ENCODE measurements at places on chromosomes 1 and 21.

DNA sequence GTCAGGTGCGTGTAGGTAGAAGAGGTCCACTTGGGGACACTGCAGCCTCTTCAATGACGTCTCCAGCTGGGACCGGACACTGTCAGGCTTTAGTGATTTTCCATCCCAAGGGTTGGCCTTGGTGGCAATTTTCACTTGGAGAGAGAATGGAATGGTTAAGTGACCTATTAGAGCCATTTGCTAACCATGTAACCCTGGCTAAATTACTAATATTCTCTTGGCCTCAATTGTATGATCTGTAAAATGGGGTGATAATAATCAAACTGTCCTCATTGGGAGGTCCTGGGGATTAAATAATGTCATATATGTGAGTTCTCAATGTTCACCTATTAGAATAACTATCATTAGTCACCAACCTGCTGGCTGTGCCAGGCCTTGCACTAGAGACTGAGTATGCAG lies 3.4 kb downstream of the AKR7A2 start:
- no peak for DNase-seq
- H3K27me3 ChIP-seq: no peaks in the 10 kb centered on the region
- peaks cover 16% of the 10 kb centered on the region for H3K4me1 ChIP-seq
- peaks cover 17% of the 10 kb centered on the region for H3K36me3 ChIP-seq
- H3K4me3 ChIP-seq: no peak overlapping the region
- H3K27ac ChIP-seq: no peak overlapping the region

DNA sequence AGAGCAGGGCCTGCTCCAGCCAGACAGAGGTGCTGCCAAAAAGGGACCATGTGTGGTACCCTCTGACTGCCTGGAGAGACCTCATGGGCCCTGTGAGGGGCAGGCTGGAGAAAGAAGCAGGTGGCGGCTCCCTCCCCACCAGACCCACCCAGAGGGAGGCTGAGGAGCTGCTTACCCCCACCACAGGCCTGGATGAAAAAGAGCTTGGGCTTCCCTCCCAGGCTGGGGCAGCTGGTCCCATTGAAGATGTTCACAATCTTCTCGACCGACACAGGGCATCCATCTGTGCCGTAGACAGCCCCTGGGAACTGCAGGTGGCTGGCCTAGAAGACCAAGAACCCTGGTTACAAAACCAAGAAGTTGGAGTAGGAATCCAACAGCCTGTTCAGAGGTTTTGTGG lies 19.6 kb downstream of the CASP9 start:
- no peak overlapping the region for H3K27ac ChIP-seq
- no peak overlapping the region for H3K4me3 ChIP-seq
- DNase-seq: no peak
- no peaks in the 10 kb centered on the region for H3K27me3 ChIP-seq

GRCh38 chr1:30200161-30200560 lies 523.2 kb downstream of the MATN1 start:
- no peaks in the 10 kb centered on the region for H3K27me3 ChIP-seq
- H3K4me1 ChIP-seq: no peaks in the 10 kb centered on the region
- DNase-seq: no peak
- no peak overlapping the region for H3K4me3 ChIP-seq
- H3K27ac ChIP-seq: no peak overlapping the region
- no peaks in the 10 kb centered on the region for H3K36me3 ChIP-seq

GRCh38 chr21:31964692-31965091 lies 91.9 kb downstream of the HUNK start:
- H3K27me3 ChIP-seq: no peaks in the 10 kb centered on the region
- DNase-seq: no peak
- H3K27ac ChIP-seq: no peak overlapping the region

DNA sequence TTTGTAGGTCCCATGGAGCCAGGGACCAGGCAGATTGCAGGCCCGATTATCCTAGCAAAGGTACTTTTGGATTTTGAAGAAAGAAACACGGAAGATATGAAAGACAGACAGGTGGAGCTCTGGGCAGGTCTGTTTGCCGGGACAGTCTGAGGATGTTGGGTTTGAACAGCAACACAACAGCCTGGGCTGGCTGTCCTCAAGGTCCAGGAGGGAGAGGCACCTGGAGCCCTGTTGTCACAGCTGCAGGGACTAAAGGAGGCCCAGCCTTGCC lies 14.6 kb downstream of the H6PD start:
- no peak overlapping the region for H3K4me3 ChIP-seq
- H3K27ac ChIP-seq: peak overlapping the region; percentile 32
- DNase-seq: no peak
- no peaks in the 10 kb centered on the region for H3K4me1 ChIP-seq

- no peak overlapping the region for H3K4me3 ChIP-seq
- H3K27ac ChIP-seq: peak overlapping the region; percentile 16
- no peaks in the 10 kb centered on the region for H3K36me3 ChIP-seq
- no peaks in the 10 kb centered on the region for H3K27me3 ChIP-seq
- H3K4me1 ChIP-seq: peaks cover 9% of the 10 kb centered on the region
Observed at GRCh38 chr1:94325377-94326302, 88.3 kb upstream of the ARHGAP29 start.

GRCh38 chr1:8937701-8938100 lies 8.0 kb upstream of the CA6 start:
- no peaks in the 10 kb centered on the region for H3K27me3 ChIP-seq
- no peaks in the 10 kb centered on the region for H3K4me1 ChIP-seq
- no peaks in the 10 kb centered on the region for H3K36me3 ChIP-seq
- H3K4me3 ChIP-seq: no peak overlapping the region

- no peaks in the 10 kb centered on the region for H3K27me3 ChIP-seq
- H3K4me1 ChIP-seq: no peaks in the 10 kb centered on the region
- no peak overlapping the region for H3K27ac ChIP-seq
- no peak for DNase-seq
- H3K4me3 ChIP-seq: no peak overlapping the region
- H3K36me3 ChIP-seq: no peaks in the 10 kb centered on the region
Observed at GRCh38 chr1:28530456-28530855, 22.4 kb upstream of the TRNAU1AP start.

DNA sequence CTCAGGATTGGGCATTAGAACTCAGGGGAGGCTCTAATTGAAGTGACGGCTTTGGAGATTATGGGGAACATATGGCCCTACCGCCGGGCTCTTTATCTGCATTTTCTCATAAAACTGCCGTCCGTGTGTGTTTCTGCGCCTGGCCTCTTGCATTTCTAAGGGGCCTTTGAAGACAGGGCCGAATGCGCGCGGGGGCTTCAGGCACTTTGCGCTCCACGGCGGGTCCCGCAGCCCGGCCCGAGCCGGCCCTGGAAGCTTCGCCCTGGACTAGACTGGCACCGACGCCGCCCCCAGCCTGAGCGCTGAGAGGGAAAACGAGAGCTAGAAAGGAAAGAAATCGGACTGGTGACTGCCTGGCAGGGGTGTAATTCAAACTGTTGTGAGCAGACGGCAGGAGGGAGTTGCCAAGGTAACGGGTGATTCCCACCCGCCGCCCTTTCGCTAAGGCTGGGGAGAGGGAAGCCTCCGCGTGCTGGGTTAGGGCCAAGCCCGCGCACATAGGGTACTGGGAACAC lies 120.7 kb downstream of the LMX1A start:
- peak; percentile 76 for DNase-seq
- no peaks in the 10 kb centered on the region for H3K36me3 ChIP-seq
- H3K4me1 ChIP-seq: no peaks in the 10 kb centered on the region
- peak overlapping the region; percentile 28 for H3K4me3 ChIP-seq
- peaks cover 14% of the 10 kb centered on the region for H3K27me3 ChIP-seq

DNA sequence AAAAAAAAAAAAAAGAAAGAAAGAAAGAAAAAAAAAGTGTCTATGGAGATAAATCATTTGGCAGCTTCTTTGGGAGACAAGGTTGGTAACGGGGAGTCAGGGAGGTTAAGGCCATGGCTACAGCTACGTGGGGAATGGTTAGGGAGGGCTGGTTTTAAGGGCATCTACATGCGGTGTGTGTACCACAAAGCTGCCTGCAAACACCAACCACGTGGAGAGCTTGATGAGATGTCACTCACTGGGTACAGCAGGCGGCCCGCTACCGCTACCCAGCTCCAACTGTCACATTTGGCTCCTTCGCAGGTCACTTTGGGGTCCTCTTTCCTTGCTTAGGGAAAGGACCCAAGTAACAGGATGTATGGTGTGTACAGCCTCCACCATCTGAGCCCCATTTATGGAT lies 4.2 kb downstream of the NPPB start:
- no peaks in the 10 kb centered on the region for H3K36me3 ChIP-seq
- H3K4me3 ChIP-seq: no peak overlapping the region
- H3K27ac ChIP-seq: no peak overlapping the region

- H3K36me3 ChIP-seq: no peaks in the 10 kb centered on the region
- H3K4me1 ChIP-seq: no peaks in the 10 kb centered on the region
- no peaks in the 10 kb centered on the region for H3K27me3 ChIP-seq
- no peak for DNase-seq
- no peak overlapping the region for H3K4me3 ChIP-seq
Observed at GRCh38 chr21:27511233-27511632, 544.3 kb upstream of the ADAMTS5 start.

DNA sequence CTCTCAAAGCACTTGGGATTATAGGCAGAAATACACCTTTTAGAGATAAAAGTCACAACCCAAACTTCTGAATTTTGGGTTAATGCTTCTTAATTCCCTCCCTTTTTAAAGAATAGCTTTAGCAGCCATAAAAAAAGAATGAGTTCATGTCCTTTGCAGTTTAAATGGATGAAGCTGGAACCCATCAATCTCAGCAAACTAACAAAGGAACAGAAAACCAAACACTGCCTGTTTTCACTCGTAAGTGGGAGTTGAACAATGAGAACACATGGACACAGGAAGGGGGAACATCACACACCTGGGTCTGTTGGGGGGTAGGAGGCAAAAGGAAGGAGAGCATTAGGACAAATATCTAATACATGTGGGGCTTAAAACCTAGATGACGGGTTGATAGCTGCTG lies 55.8 kb downstream of the SLC27A3 start:
- H3K4me1 ChIP-seq: no peaks in the 10 kb centered on the region
- H3K36me3 ChIP-seq: peaks cover 12% of the 10 kb centered on the region
- DNase-seq: no peak
- no peak overlapping the region for H3K27ac ChIP-seq

GRCh38 chr1:229273507-229274232 lies 2.8 kb downstream of the RAB4A start:
- H3K27ac ChIP-seq: peak overlapping the region; percentile 5
- H3K4me3 ChIP-seq: peak overlapping the region; percentile 25
- H3K36me3 ChIP-seq: no peaks in the 10 kb centered on the region
- H3K4me1 ChIP-seq: peaks cover 15% of the 10 kb centered on the region
- H3K27me3 ChIP-seq: no peaks in the 10 kb centered on the region

- H3K36me3 ChIP-seq: no peaks in the 10 kb centered on the region
- H3K4me1 ChIP-seq: no peaks in the 10 kb centered on the region
- no peak within 1 kb of the TSS for H3K27ac ChIP-seq
- H3K27me3 ChIP-seq: no peaks in the 10 kb centered on the region
Observed at GRCh38 chr1:241999026-241999425, at the start of gene MAP1LC3C. Gene MAP1LC3C, minus strand, starts transcription at chr1:241999098. Its CDS starts 90 bp downstream, at chr1:241999008.

- H3K4me1 ChIP-seq: no peaks in the 10 kb centered on the region
- peaks cover 5% of the 10 kb centered on the region for H3K36me3 ChIP-seq
- H3K4me3 ChIP-seq: no peak overlapping the region
Observed at GRCh38 chr1:236009857-236010256, 55.0 kb downstream of the NID1 start.

- no peaks in the 10 kb centered on the region for H3K27me3 ChIP-seq
- no peaks in the 10 kb centered on the region for H3K36me3 ChIP-seq
- H3K4me3 ChIP-seq: no peak overlapping the region
- no peak overlapping the region for H3K27ac ChIP-seq
- H3K4me1 ChIP-seq: no peaks in the 10 kb centered on the region
- no peak for DNase-seq
Observed at GRCh38 chr1:115850937-115851336, 10.0 kb upstream of the NHLH2 start.

GRCh38 chr1:41525891-41526587 lies 41.6 kb upstream of the EDN2 start:
- no peak for DNase-seq
- H3K4me1 ChIP-seq: no peaks in the 10 kb centered on the region
- H3K27me3 ChIP-seq: no peaks in the 10 kb centered on the region
- no peaks in the 10 kb centered on the region for H3K36me3 ChIP-seq
- no peak overlapping the region for H3K27ac ChIP-seq

- H3K4me3 ChIP-seq: peak overlapping the region; percentile 73
- peak overlapping the region; percentile 59 for H3K27ac ChIP-seq
- H3K4me1 ChIP-seq: peaks cover 3% of the 10 kb centered on the region
- DNase-seq: peak; percentile 76
- H3K36me3 ChIP-seq: no peaks in the 10 kb centered on the region
- H3K27me3 ChIP-seq: no peaks in the 10 kb centered on the region
Observed at GRCh38 chr1:13700521-13701270, 708 bp downstream of the PRDM2 start.

- DNase-seq: no peak
- H3K4me1 ChIP-seq: no peaks in the 10 kb centered on the region
- no peak overlapping the region for H3K4me3 ChIP-seq
- no peaks in the 10 kb centered on the region for H3K27me3 ChIP-seq
- H3K36me3 ChIP-seq: no peaks in the 10 kb centered on the region
Observed at GRCh38 chr1:87318056-87318650, 10.5 kb upstream of the LMO4 start.

DNA sequence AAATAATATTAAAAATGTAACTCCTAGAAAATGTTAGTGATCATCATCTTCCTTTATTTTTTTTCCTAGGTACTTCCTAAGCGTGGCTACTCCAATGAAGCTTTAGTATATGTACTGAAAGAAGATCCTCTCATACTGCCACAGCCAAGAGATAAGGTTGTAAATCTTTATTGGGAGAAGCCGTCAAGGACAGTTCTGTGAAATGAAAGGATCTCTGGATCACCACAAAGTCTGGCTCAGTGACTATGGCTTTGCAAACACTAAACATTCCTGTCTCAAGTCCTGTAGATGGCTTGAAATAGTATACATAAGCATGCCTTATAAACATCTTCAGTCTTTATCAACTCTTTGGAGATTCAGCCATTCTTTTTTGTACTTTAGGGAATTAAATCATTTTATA lies 61.2 kb upstream of the DPH5 start:
- no peak overlapping the region for H3K27ac ChIP-seq
- H3K4me1 ChIP-seq: no peaks in the 10 kb centered on the region
- H3K27me3 ChIP-seq: no peaks in the 10 kb centered on the region

DNA sequence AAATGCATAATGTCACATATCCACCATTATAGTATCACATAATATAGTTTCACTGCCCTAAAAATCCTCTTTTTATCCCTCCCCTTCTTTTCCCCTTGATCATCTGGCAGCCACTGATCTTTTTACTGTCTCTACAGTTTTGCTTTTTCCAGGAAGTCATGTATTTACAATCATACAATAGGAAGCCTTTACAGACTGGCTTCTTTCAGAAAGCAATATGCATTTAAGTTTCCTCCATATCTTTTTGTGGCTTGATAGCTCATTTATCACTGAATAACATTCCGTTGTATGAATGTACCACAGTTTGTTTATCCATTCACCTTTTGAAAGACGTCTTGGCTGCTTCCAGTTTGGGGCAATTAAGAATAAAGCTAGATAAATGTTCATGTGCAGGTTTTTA lies 14.3 kb upstream of the WDTC1 start:
- no peaks in the 10 kb centered on the region for H3K4me1 ChIP-seq
- DNase-seq: no peak
- no peaks in the 10 kb centered on the region for H3K36me3 ChIP-seq
- H3K4me3 ChIP-seq: no peak overlapping the region
- no peaks in the 10 kb centered on the region for H3K27me3 ChIP-seq

GRCh38 chr1:231421546-231421970 lies 529 bp downstream of the EGLN1 start:
- H3K4me1 ChIP-seq: peaks cover 3% of the 10 kb centered on the region
- peak overlapping the region; percentile 94 for H3K27ac ChIP-seq
- no peaks in the 10 kb centered on the region for H3K27me3 ChIP-seq
- H3K36me3 ChIP-seq: no peaks in the 10 kb centered on the region

- H3K36me3 ChIP-seq: no peaks in the 10 kb centered on the region
- no peak overlapping the region for H3K4me3 ChIP-seq
- DNase-seq: no peak
- H3K27me3 ChIP-seq: no peaks in the 10 kb centered on the region
- H3K27ac ChIP-seq: no peak overlapping the region
- no peaks in the 10 kb centered on the region for H3K4me1 ChIP-seq
Observed at GRCh38 chr1:102833151-102833550, 275.2 kb downstream of the COL11A1 start.

All from kidney (tissue), 22 donors.